Cardiac atrium fibroblast (primary cell): ENCODE measurements at places on chromosomes 13 and 19. TPM values are rescaled to one million over a fixed set of nuclear protein-coding genes. Genes with fewer than 3 reads are reported as not detected.

CGB2 gene
- not detected in 2 replicates for total RNA-seq

ACP7 gene
- total RNA-seq: not detected in 2 replicates

NPAS1 gene
- 12.8 and 16.2 TPM in 2 replicates for total RNA-seq

MCEMP1 gene
- not detected in 2 replicates for total RNA-seq

POU2F2 gene
- 2.9 TPM in 1 of 2 replicates, not detected in the other for total RNA-seq

SHISA2 gene
- 0.54 TPM in 1 of 2 replicates, not detected in the other for total RNA-seq
